ENCODE measurements at places on chromosomes 6 and 20.
A peak's percentile ranks its signal among the peaks of the same experiment; 100 is the strongest.

- no peak for DNase-seq
Measured at GRCh38 chr20:50831622-50832021, 36.8 kb downstream of the BCAS4 start.

GRCh38 chr6:42251911-42252637 lies 34.4 kb upstream of the MRPS10 start:
- peak; percentile 90 for DNase-seq

DNA sequence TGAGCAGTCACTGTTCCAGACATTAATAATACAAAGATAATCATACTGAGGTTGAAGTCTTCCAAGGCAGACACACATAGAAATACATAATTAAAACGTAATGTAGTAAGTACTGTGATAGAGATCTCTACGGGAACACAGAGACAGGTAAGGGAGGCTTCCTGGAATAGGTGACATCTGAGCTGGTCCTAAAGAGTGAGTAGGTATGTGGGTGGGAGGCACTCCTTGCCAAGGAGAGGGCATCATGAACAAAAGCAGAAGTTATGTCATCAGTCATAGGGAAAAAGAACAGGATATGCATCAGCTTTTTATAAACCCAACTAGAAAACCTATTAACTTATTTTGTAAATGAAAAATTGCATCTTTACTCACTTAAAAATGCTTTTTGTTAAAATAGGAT lies 110.0 kb downstream of the MAP7 start:
- DNase-seq = no peak

GRCh38 chr6:135905604-135906300 lies 54.3 kb downstream of the PDE7B start:
- no peak for DNase-seq

Data from lower leg skin (tissue), 4 donors.